ENCODE measurements at places on chromosomes 4 and X.

GRCh38 chrX:130893356-130894085 is 9.5 kb downstream of the ENOX2 start:
- no peak for DNase-seq

DNA sequence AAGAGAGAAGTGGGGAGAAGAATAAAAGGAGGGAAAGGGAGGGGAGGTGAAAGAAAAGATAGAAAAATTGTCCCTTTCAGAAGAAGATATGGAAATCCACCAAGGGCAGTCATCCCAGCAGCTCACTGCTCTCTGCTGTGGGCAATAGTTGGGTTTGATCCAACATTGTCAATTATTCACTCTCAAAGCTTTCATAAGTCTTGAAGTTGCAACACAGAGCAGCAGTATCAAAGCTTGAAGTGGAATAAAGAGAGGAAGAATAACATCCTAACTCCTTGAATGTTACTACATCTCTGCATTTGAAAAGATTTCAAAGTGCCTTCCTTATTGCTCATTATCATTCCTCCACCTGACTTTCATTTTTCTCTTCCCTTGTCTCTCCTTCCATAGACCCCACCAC is 62.3 kb upstream of the HHIP start:
- no peak for DNase-seq

DNA sequence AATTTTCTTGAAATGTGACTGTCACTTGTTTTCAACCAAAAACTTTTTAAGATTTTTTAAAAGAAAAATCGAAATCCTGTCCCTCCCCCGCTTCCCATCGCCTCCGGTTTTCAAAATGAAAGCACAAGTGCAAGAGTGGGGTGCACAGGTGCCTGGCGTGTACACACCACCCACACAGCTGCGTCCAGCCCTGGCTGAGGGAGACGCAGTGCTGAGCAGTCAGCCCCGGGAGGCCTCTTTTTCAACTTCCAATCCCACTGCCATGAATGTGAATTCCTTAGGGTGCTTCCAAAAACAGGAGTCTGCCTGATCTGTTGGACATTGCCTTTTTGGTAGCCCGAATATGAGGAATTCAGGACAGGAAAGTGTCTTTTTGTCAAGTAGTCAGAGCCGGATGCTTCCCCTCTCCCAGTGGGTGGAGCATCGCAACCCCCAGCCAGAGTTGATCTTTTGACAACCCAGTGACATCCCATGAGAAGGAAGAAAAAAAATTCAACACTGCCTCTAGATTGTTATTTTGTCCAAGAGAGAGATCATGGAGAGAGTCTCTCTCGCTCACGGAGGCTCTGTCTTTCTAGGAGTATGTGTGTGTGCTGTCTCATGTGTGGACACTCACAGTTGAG is 8.9 kb downstream of the PRRG3 start:
- no peak for DNase-seq

DNA sequence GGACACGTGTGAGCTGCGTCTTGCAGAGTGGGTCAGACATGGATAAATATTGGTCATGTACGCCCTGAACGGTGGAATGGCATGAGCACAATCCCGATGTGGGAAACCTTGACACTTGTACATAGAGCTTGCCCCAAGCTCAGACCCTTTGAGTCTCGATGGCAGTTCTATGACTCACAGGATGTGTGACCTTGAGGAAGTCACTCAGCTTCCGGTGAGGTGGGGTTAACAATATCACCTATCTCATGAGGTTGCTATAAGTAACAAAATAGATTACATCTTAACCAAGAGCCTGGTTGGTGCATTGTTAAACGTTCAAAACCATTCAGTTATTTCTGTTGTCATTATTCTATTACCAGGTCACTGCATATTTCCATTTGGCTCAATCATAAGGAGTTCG is 109.1 kb upstream of the TBL1X start:
- DNase-seq, result no peak

GRCh38 chrX:69100478-69100877 is 64.8 kb downstream of the PJA1 start:
- no peak for DNase-seq

GRCh38 chrX:101736651-101737050 is 77.0 kb upstream of the ARMCX2 start:
- DNase-seq, result no peak

- DNase-seq, result no peak
Measured at GRCh38 chr4:75989846-75990528, 758 bp downstream of the SDAD1 start.

- no peak for DNase-seq
Measured at GRCh38 chr4:84031401-84031800, 467.7 kb downstream of the NKX6-1 start.

DNA sequence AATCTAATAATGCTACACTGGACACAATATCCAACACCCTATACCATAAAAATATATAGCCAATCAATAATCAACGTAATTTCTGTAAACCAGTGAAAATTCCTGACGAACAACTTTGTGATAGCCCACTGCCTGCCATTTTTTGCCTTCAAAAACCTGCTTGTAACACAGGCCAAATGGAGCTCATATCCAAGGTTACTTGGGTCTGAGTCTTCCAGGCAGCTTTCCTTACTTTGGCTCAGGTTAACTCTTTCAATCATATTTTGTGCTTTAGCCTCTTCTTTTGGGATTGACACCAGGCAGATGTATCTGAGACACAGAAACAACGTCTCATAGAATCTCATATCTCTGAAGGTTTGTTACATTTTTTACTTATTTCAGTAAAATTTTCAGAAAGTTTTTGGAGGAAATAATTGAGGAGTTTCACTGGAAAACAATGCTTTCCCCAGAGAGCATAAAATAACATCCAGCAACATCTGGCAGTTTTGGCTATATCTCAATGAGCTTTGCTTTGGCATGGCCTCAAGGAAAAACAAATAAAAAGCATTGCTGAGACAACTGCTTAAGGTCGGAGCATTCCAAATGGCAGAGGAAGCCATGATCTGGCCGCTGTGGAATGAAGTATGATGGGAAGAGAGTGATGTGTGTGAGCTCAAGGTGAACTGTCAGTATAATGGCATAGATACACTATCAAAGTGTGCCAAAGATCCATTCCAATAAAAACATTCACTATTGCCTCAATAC is 162.9 kb upstream of the SPIN4 start:
- no peak for DNase-seq

GRCh38 chr4:40721730-40722171 is 28.0 kb upstream of the NSUN7 start:
- DNase-seq, result no peak

DNA sequence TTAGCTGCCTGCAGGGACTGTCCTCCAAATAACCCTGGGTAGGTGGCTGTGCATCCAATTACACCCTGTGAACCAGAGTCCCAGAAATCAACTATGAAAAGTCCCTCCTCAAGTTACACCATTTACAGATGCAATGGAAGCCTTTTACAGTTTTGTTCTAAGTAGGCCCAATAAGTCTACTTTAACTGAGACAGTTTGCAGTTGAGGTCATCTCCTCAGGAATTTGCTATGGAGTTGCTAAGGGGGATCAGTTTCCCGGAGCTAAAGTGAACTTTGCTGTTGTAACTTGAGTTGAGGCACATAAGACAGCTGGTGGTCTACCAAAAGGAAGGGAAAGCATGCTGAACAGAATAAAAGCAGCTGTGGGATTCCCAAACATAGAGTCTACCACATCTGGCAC is 121.6 kb upstream of the STK26 start:
- no peak for DNase-seq

DNA sequence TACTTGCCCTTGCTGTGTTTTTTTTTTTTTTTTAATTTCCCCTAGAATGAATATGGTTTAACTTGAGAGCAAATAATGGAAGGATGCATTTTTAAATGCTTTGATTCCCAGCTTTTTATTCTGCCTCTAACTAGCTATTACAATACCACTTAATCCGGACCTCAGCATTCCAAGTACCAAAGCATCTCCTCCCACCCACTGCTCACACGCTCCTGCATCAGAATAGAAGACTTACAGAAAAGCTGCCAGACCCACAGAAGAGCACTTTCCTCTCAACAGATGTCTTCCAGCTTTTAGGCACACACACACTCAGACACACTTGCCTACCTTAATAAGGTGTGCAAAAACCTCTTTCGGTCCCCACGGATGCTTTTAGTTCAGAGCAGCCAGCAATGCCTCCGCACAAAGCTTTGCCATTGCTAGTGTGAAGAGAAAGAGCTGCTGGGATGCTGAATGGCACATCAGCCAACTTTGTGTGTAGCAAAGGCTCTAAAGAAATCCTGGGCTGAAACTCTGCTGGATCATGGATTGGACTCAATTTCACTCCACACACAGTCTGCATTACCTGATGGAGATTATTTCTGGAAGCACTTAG is 1056.2 kb downstream of the DMD start:
- DNase-seq, result no peak

DNA sequence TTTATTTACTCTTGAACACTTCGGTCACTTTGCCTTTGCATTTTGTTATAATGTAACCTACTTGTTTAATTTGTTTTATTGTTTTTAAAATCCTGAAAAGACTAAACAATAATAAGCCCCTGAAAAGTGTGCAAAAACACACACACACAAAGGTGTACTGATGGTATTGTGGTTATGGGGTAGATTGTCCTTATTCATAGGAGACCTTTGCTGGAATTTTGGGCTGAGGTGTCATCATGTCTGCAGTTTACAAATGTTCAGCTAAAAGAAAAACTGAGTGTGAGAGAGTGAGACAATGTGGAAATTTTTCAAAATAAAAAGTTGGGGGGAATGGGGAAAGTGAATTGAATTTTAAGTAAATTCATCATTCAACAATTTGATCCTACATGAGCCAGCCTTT is 174.9 kb downstream of the QDPR start:
- no peak for DNase-seq

DNA sequence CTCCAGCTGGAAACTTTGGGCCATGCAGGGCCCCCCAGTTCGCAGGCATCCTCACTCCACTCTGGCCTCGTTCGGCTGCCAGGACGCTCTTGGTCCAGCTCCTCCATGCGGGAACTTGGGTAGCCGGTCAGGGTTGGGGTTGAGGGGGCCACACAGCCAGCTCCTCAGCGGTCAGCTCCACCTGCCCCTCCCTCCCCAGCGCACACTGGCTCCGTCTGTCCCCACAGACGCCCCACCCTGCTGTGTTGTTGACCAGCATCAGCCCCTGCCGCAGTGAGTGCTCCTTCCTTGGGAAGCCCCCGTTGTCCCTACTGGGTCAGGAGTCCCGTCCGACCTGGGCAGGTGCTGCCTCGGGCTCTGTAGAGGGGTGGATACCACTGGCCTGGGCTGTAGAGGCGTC is 5.8 kb downstream of the FGFRL1 start:
- no peak for DNase-seq

All from stimulated activated CD8-positive, alpha-beta memory T cell treated with anti-CD3 and anti-CD28 coated beads, Interleukin-15, amount 100 ng/mL, for 4 hours (primary cell).